ENCODE measurements at places on chromosomes 11 and 22. TPM values are rescaled to one million over a fixed set of nuclear protein-coding genes. Genes with fewer than 3 reads are reported as not detected.

The ZNF70 gene
- total RNA-seq = 2.3 TPM

The GLYAT gene
- total RNA-seq = not detected

The TRIOBP gene
- 43.4 TPM for total RNA-seq

The KDELR3 gene
- total RNA-seq = 16.6 TPM

The HOATZ gene
- not detected for total RNA-seq

The SSTR3 gene
- total RNA-seq = not detected

The SLC22A6 gene
- total RNA-seq = not detected

The GVQW3 gene
- 0.38 TPM for total RNA-seq

The OR51I1 gene
- total RNA-seq = not detected

The MAJIN gene
- total RNA-seq = not detected

The ZNHIT2 gene
- 19.8 TPM for total RNA-seq

The UBQLNL gene
- total RNA-seq = not detected

The SCARF2 gene
- total RNA-seq = 3.1 TPM

The FAT3 gene
- under 0.01 TPM for total RNA-seq

The GCAT gene
- 40.2 TPM for total RNA-seq

The C22orf31 gene
- total RNA-seq = not detected

The FREY1 gene
- total RNA-seq = 0.38 TPM

The HEPN1 gene
- total RNA-seq = not detected

The COA4 gene
- total RNA-seq = 71.3 TPM

The OR52A5 gene
- total RNA-seq = not detected

The OR4D5 gene
- total RNA-seq = not detected

The DNAJB7 gene
- total RNA-seq = not detected

The CCDC15 gene
- total RNA-seq = 11.2 TPM

The COMMD9 gene
- 21.7 TPM for total RNA-seq

The MIAT gene
- total RNA-seq = 0.08 TPM

The NFAM1 gene
- not detected for total RNA-seq

The MUC15 gene
- total RNA-seq = 0.16 TPM

The CBLIF gene
- total RNA-seq = not detected

The DEFB131B gene
- not detected for total RNA-seq

The KRTAP5-11 gene
- total RNA-seq = not detected

The MOV10L1 gene
- not detected for total RNA-seq

The ACAD8 gene
- 16.9 TPM for total RNA-seq

The MRGPRF gene
- total RNA-seq = 0.47 TPM

The FGF19 gene
- total RNA-seq = 0.16 TPM

The P2RY6 gene
- not detected for total RNA-seq

The SHANK3 gene
- 5.2 TPM for total RNA-seq

The CYTH4 gene
- 0.08 TPM for total RNA-seq

The P2RY2 gene
- 7.2 TPM for total RNA-seq

The SELENOM gene
- 84.4 TPM for total RNA-seq

The CALCA gene
- total RNA-seq = not detected

The SMIM38 gene
- total RNA-seq = not detected

The CASP1 gene
- total RNA-seq = 40.6 TPM

The SEC14L6 gene
- total RNA-seq = not detected

The TSPAN18 gene
- total RNA-seq = not detected

The RAB3IL1 gene
- total RNA-seq = 0.53 TPM

The MPZL3 gene
- 12.1 TPM for total RNA-seq

The RFPL3 gene
- total RNA-seq = not detected

The IGSF9B gene
- 0.15 TPM for total RNA-seq

The SLC1A2 gene
- total RNA-seq = not detected

The RTN4RL2 gene
- 0.31 TPM for total RNA-seq

The OR5P2 gene
- total RNA-seq = not detected

The CASP12 gene
- total RNA-seq = not detected

The HSPB2 gene
- not detected for total RNA-seq

The HBD gene
- not detected for total RNA-seq

The OR2AG2 gene
- total RNA-seq = 0.11 TPM

The OR6X1 gene
- total RNA-seq = not detected

The HORMAD2 gene
- total RNA-seq = not detected

The ARHGAP42 gene
- 1.2 TPM for total RNA-seq

The CCDC90B gene
- 45.4 TPM for total RNA-seq

Measured in hair follicular keratinocyte (primary cell).